Suppressor macrophage treated with lipopolysaccharide for 4 hours (primary cell): ENCODE measurements at places on chromosomes 7 and 10.
A peak's percentile ranks its signal among the peaks of the same experiment; 100 is the strongest.

- peak; percentile 12 for DNase-seq
Observed at GRCh38 chr7:12553416-12553815, 17.1 kb upstream of the SCIN start.

GRCh38 chr7:143931739-143932138 lies 3.3 kb upstream of the OR2F2 start:
- no peak for DNase-seq

- no peak for DNase-seq
Observed at GRCh38 chr10:93947524-93947923, 46.2 kb upstream of the PLCE1 start.

DNA sequence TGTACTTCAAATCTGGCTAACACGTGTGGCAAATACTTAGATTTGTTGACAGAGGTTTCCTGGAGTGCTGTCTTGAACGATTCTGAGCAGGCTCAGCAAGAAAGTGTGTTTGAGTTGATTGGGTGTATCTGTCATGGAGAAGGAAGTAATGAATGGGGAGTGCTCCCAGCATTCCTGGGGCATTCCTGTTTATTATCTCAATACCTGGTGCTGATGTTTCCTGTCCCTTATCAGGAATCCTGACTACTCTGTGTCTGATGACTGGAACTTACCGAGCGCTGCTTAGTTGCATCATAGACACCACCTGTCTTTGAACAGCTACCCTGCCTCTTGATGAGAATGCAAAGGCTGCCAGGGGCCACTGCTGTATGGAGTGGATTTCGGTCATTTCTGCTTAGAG lies 41.0 kb upstream of the TMEM248 start:
- DNase-seq: no peak

GRCh38 chr10:78764846-78765430 lies 303.8 kb upstream of the ZMIZ1 start:
- DNase-seq: no peak

GRCh38 chr7:43674559-43675436 lies 54.5 kb downstream of the COA1 start:
- peak; percentile 47 for DNase-seq

DNA sequence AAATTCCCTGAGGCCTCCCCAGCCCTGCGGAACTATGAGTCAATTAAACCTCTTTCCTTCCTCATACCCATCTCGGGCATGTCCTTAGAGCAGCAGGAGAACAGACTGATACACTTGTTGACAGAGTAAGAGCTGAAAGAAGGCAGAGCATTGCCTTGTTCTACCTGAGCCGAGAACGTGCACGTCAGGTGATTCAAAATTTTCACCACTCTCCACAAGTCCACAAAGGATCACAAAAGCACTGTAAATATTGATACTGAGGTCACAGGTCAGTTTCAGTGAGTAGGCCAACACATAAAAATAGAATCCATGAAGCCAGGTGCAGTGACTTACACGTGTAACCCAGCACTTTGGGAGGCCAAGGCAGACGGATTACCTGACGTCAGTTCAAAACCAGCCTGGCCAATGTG lies 27.8 kb downstream of the DCLRE1C start:
- DNase-seq: no peak

- no peak for DNase-seq
Observed at GRCh38 chr10:6343305-6344010, 140.7 kb downstream of the PFKFB3 start.

DNA sequence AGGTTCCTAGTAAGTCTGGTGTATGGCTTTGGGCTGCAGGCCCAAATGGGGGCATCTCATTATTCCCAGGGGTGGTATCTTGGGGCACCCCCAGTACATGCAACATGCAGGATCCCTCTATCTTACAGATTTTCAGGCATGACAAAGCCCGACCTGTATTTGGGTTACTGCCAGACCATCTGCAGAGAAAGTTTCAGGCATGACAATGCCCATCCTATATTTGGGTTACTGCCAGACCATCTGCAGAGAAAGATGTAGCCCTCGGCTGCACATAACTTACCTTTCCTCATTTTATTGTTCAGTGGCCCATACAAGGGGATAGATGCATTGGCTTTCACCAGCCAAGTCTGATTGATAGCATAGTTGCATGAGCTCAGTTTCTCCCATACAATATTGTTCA lies 112.2 kb upstream of the RAB18 start:
- no peak for DNase-seq

DNA sequence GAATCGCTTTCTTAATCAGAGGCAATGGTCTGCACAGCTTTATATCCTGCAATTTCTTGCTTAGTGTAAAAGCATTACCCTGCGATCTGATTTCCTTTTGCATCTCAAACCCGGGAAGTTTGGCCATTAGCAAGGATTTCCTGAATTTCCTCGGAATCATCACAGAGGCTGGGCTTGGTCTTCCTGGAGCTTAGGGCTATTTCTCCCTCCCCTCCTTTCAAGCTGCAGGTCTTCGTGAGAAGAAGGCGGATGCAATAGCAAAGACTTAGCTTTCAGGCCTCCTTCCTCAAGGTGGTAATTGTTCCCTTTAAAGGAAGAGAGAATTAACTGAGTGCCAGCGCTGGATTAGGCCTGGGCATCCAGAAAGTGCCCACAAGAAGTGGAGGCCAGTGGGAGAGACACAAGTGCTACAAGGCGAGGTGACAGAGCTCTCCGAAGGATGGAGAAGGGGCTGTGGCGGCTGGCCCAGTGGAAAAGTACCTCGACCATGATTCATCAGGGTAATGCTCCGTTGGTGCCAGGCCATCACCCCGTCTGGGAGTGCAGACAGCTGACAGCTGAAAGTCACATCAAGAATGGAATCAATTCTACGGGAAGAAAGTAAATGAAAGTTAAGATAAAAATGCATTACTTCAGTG lies 4.0 kb upstream of the ARMS2 start:
- DNase-seq: no peak

DNA sequence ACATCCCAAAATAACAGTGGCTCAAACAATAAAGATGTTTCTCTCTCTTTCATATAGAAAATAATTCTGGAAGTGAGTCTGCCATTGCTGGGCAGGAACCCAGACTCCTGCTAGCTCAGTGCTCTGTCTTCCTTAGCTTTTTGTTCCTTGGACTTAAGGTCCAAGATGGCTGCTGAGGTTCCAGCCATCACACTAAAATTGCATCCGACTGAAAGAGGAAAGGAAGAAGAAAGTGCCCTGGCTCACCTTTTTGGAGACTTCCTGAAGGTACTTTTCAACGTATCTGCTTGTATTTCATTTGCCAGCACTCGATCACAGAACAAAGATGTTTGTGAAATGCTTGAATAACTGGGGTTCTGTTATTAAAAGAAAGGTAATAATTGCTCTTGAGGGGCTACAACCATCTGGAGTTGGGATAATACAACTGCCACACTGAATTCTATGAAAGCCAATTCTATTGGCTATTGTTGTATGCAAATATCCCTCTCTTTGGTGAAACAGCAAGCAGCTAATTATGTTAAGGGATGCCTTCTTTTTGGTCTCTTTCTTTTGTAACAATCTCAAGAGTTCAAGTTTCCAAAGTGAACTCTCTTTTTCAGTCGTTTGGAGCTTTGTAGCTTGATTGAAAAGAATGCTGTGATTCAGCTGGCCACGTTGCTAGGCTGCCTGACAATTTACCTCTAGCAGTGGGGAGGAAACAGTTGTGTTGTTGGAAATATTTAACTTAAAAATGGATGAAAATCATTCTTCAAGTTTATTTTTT lies 83.9 kb downstream of the BAMBI start:
- no peak for DNase-seq

DNA sequence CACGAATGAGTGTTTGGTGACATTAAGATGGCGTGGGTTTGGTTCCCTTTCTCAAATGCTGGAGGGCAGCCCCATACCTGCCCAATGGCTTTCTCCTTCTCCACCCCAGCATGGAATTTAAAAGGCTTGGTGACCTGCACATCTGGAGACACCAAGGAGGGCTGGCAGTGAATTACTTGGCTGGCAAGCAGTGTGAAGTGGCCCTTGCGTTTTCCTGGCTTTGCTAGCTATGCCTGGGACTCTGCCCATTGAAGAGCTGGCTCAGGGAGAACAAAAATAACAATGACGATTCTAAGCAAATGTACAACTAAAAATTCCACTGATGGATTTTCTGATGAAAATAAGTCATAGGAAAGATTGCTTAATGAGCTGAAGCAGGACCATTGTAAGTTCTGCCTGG lies 203.7 kb downstream of the CYP26A1 start:
- no peak for DNase-seq

- no peak for DNase-seq
Observed at GRCh38 chr7:127912901-127913300, 118.3 kb downstream of the LRRC4 start.

DNA sequence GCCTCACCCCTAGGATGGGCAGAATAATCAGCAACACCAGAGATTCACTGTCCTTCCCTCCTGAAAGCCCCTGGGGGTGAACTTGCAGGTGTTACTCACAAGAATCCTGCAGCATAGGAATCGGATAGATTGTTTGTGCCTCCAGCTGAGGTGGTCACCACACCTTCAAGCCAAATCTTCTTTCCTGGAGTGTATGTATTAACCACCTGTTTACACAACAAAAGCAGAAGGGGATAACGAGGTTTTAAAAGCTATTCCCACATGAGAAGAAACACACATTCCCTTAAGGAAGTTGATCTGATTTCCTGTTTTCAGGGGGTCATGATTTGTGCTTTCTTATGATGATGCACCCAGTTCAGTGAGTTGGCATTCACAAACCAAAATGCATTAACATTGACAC lies 173.8 kb upstream of the HPS1 start:
- DNase-seq: no peak

DNA sequence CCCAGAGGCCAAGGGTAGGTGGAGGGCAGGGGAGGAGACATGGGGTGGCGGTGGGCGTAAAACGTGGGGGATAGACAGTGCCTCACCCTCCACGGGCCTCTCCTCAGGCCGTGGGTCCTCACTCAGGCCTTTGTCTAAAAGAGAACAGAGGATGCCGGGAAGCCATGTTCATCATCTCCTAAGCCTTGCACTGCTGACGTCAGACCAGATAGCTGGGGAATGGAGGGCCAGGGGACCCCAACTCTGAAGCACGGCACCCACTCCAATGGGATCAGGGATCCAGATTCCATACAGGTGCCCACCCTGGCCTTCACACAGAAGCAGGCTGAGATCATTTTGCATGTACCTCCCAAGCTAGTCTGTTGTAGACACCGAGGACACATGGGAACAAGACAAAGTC lies 83.4 kb upstream of the TMEM248 start:
- no peak for DNase-seq

DNA sequence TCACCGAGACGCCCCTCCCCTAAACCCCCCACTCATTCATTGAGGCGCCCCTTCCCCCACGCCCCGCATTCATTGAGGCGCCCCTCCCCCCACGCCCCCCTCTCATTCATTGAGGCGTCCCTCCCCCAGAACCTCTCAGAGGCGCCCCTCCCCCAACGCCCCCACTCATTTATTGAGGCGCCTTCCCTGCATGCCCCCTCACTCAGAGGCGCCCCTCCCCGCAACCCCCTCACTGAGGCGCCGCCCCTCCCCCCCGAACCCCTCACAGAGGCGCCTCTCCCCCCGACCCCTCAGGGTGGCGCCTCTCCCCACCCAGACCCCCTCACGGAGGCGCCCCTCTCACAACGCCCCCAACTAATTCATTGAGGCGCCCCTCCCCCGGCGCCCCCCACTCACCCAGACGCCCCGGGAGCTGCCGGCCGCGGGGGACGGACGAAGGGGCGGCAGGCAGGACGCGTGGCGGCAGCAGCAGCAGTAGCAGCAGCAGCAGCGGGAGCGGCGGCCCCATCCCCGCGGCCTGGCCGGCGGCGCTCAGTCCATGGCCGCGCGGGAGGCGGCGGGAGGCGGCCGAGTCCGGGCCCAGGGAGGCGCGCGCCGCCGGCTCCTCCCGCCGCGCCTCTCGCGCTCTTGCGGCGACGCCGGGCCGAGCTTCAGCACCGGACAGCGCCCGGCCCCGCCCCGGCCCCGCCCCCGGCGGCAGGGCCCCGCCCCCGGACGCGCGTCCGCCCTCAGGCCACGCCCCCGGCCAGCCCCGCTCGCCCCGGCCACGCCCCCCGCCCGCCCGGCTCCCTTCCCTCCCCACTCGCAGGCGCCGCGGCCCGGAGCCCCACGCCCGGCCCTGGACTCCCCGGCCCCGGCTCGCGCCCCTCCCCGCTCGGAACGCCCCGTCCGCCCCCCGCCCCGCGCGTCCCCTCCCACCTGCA lies at the start of gene PTPRN2:
PTPRN2 (minus strand) TSS at position 662 of the 923 bp plus-strand sequence.
- peak; percentile 85 for DNase-seq

DNA sequence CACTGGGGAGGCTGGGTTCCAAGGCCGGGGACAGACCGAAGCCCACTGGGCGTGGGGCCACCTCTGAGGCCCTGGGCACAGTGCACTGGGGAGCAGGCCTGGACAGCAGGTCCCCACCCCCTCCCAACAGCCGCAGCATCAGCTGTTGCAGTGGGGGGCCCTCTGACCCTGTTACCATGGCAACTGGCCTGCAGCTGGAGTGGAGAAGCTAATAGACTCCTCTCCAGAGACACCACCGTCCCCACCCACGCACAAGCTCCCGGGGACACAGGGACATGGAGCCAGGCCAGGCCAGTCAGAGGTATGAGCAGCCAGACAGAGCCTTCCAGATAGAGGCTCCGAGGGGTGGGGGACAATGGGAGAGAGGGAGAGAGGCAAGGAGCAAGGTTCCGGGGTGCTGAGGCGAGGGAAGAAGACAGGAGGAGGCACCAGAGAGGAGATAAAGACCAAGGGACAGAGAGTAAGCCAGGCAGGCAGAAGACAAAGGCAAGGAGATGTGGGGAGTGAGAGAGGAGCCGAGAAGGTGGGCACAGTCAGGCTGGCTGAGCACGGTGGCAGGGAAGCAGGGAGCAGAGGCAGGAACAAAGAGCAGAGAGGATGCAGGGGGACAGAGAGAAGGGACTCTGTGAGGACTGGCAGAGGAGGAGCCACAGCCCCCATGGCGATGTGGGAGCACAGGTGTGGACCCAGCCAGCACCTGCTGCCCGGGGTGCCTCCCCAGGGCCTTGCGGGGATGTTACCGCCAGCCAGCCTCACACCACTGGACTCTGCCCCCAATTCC lies 6.7 kb downstream of the KCNH2 start:
- no peak for DNase-seq

DNA sequence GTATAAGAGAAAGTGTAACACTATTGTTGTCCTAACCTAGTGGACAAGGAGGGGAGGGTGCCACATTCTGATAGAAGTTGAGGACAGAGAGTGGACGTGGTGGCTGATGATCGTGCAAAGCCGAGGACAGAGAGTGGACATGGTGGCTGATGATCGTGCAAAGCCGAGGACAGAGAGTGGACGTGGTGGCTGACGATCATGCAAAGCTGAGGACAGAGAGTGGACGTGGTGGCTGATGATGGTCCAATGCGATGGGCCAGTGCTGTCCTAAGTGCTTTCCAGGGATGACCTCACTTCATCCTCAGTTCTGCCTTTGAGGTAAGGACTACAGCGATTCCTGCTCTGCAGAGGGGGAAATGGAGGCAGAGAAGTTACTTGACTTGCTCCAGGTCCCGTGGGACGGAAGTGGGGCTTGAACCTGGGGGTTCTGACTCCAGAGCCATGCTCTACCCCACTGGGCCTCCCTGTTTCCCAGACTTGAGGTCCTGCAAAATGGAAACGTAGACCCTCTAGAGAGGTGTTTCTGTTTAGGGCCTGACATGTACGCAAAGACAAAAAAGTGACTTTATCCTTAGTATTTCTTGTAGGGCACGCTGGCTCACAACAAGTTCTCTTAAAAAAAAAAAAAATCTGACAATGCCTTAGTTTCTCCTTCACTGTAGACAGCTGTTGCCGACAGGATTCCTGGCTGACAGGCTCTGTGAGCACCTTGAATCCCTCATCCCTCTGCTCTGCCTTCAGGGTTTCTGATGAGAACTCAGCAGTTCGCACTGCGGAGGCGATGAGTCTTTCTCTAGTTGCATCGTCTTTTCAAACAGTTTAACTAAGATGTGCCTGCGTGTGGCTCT lies 20.3 kb upstream of the NCAPG2 start:
- no peak for DNase-seq

- no peak for DNase-seq
Observed at GRCh38 chr10:132699411-132700155, 86.4 kb downstream of the NKX6-2 start.

- no peak for DNase-seq
Observed at GRCh38 chr7:41825927-41826480, 123.1 kb upstream of the INHBA start.
